ENCODE measurements at places on chromosomes 5 and 9.

DNA sequence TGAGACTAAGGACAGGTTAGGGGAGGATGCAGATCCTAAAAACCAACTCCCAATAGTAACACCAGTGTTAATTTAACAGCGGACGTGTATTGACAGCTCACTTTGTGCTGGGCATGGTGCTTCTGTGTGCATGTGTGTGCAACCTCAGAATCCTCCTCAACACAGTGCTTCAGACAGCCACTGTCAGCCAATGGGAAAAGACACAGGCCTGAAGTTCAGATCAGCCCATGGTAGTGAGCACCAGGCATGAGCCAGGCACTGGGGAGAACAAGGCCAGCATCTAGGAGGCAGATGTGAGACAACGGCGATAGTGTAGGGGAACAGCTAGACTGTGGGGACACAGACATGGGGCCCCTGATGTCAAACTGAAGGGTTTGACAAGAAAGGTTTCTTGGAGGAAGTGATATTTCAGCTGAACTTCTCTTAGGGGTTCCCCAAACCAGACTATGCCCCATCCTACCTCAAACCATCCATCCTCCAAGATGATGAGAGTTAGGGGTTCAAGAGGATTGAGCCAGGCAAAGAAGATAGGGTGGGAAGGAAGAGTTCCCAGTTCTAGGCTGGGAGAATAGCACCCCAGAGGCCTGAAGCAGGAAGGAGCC, 71.5 kb upstream of the PSD2 start:
- no peak for DNase-seq

GRCh38 chr5:52771343-52772039, 16.2 kb upstream of the ITGA1 start:
- no peak for DNase-seq

- DNase-seq: no peak
Measured at GRCh38 chr5:40801771-40802562, 3.8 kb upstream of the PRKAA1 start.

GRCh38 chr5:78508186-78508765, 140.3 kb downstream of the LHFPL2 start:
- no peak for DNase-seq

- DNase-seq: no peak
Measured at GRCh38 chr5:138601444-138601843, 26.2 kb upstream of the HSPA9 start.

DNA sequence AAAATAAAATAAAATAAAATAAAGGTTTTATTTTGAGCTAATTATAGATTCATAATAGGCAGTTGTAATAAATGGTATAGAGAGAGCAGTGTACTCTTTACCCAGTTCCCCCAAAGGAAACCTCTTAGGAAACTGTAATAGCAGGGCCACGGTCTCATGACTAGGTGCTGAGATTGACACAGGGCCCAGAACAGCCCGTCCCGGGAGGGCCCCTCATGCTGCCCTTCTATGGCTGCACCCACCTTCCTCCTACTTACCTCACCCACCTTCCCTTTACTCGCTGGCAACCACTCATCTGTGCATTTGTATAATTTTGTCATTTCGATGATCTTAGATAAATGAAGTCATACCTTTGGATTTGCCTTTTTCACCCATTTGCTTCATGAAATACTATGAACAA, 16.1 kb downstream of the CACNA1B start:
- DNase-seq: no peak

DNA sequence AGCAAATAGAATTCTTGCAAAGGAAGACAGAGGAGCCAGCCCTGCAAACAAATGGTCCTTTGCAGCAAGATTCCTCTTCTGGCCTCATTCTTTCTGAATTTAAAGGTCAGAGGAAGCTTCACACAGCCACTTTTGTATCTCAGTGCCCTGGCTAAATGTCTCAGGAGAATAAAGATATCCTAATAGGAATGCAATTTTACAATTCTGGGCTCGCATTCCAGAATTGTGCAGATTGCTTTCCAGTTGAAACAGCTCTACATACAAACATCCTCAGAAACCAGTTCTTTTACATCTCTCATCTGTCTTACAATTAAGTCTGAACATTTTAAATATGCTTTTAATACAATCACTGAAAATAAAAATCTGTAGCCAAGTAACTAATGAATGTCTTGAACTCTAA, 14.6 kb upstream of the ACOT12 start:
- no peak for DNase-seq

DNA sequence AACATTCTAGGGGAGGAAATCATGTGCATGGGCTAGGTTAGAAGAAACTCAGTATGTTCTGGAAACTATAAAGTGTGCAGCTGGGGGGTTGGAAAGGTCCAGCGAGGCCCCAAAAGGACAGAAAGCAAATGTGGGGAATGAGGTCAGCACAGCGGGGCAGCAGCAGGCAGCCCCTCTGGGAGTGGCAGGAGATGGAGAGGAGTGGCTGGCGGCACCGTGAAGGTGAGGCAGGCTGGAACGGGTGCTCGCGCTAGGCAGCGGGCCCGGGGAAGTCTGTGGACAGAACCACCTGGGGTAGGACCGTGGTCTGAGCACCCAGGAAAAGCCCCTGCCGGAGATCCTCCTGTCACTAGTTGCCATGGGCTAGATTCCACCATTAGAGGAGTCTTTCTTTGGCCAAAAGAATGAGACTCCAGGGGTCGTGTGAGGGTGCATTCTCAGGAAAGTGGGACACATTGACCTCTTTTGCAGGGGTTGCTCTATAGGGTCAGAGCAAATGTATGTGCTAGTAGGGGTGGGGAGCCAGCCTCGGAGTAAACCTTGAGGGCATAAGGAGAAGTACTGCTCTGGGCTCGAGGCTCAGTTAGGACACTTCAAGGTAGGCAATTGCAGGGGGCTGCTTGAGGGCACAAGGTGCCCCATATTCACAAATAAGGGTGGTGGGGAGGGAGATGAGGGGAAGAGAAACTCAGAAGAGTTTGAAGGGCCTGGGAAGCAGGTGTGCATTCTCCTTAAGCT, 61.2 kb downstream of the IL6ST start:
- no peak for DNase-seq

GRCh38 chr5:14574096-14574495, 7.5 kb upstream of the OTULINL start:
- no peak for DNase-seq

DNA sequence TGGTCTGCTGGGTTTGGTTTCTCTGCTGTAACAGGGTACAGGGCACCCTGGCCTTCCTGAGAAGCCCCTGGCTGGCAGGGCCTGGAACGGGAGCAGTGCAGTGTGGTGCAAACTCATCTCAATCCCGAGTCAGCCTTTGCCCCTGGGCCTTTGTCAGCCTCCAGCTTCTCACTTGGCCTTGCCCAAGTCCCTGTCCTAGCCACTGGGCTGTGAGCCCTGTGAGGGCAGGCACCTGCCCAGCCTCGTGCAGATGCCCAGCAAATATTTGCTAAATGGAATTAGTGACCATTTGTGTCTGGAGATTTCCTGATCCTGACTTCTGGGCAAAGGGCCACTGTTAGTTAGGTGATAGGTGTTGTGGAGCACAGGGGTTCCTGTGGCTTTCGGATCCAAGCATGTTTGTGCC, 13.0 kb downstream of the RGS3 start:
- no peak for DNase-seq

- no peak for DNase-seq
Measured at GRCh38 chr5:133980652-133981051, 12.2 kb upstream of the C5orf15 start.

- no peak for DNase-seq
Measured at GRCh38 chr5:125634216-125634835, 788.9 kb upstream of the GRAMD2B start.

GRCh38 chr5:51156838-51157237, 226.4 kb upstream of the ISL1 start:
- no peak for DNase-seq

DNA sequence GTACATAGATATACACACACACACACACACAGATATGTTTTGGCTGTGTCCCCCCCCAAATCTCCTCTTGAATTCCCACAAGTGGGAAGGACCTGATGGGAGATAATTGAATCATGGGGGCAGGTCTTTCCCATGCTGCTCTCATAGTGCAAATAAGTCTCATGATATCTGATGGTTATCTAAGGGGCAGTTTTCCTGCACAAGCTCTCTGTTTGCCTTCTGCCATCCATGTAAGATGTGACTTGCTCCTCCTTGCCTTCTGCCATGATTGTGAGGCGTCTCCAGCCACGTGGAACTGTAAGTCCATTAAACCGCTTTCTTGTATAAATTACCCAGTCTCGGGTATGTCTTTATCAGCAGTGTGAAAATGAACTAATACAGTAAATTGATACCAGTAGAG, 15.9 kb upstream of the ALDOB start:
- DNase-seq: no peak

GRCh38 chr5:58523956-58524355, 32.7 kb downstream of the GAPT start:
- DNase-seq: no peak

- DNase-seq: no peak
Measured at GRCh38 chr9:4080921-4081895, 218.7 kb downstream of the GLIS3 start.

GRCh38 chr9:136882109-136882946, 4.0 kb upstream of the TRAF2 start:
- DNase-seq: peak; percentile 67

- DNase-seq: no peak
Measured at GRCh38 chr5:179181988-179182387, 121.8 kb downstream of the ZNF354C start.

DNA sequence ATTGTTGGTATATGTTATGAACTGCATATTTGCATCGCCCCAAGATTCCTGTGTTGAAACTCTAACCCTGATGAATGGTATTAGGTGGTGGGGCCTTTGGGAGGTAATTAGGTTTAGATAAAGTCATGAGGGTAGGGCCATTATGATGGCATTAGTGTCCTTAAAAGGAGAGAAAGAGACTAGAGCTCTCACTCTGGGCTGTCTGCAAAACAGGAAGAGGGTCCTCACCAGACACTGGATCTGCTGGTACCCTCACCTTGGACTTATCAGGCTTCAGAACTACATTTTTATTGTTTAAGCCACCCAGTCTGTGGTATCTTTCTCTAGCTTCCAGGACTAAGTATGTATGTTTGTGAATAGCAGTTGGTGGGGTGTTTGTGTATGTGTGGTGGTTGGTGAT, 68.9 kb downstream of the MACIR start:
- DNase-seq: no peak

DNA sequence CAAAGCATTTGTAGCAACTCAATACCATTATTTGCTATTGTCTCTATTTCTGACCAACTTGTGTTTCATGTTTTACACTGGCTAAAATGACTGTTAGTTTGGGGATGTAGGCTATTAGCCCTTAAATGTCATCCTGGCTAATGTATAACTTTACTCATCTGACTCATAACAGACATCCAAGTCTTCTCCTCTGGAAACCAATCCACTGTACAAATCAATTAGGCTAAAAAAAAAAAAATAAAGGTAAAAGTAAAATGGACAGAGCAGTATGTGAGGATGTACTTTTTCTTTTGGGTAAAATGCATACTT, 20.6 kb downstream of the MEGF9 start:
- DNase-seq: no peak

GRCh38 chr5:153130296-153130695, 360.2 kb upstream of the GRIA1 start:
- no peak for DNase-seq

DNA sequence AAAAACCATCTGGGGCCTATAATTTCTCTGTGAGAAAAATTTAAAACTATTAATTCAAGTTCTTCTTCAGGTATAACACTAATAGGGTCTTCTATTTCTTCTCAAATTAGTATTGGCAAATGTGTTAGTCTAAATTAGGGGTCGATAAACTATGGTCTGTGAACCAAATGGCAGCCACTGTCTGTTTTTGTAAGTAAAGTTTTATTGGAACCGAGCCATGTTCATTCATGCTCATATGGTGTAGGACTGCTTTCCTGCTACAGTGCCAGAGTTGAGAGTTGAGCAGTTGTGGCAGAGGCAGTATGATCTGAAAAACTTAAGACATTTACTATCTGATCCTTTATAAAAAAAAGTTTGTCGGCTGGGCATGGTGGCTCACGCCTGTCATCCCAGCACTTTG, 29.1 kb downstream of the SEC61B start:
- no peak for DNase-seq

- no peak for DNase-seq
Measured at GRCh38 chr5:26740182-26740581, 298.2 kb downstream of the CDH9 start.

GRCh38 chr5:147448766-147449165, 61.1 kb downstream of the DPYSL3 start:
- no peak for DNase-seq

GRCh38 chr5:130112246-130112645, 208.0 kb downstream of the CHSY3 start:
- no peak for DNase-seq

DNA sequence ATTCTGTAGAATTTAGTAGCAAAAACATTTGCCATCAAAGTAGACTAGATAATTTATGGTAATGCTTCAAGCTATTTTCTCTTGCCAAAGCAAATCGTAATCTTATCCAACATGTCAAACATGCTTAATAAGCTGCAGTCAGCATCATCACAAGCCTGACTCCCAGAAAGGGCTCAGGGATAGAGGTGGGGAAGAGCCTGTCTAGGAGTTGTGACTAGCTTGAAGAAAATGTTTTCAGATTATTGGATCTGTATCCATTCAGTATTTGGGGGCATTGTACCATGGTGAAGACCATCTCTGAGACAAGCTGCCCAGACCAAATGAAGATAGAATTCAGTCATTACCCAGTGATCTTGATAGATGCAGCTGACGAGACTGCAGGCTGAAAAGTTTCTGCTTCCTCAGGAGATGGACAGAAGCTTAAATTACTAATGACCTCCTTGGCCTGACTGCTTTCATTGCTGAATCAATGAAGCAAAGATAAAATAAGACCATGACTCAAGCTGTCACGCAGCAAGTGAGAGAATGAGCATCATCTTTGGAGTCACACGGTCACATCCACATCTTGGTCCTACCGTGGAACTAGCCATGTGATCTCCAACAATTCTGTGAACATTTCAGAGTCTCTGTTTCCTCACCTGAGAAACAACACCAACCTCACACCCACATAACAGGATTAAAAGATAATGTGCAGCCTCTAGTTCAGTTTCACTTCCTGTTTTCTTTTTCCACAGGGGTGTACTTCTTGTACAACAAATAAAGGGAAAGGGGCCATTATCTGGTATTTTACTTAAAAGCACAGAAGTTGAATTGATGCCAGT, 9.4 kb downstream of the ERAP2 start:
- DNase-seq: peak; percentile 33

- DNase-seq: no peak
Measured at GRCh38 chr5:159826351-159827214, 89.7 kb upstream of the ADRA1B start.

GRCh38 chr5:64145216-64145895, 20.3 kb upstream of the RNF180 start:
- no peak for DNase-seq

DNA sequence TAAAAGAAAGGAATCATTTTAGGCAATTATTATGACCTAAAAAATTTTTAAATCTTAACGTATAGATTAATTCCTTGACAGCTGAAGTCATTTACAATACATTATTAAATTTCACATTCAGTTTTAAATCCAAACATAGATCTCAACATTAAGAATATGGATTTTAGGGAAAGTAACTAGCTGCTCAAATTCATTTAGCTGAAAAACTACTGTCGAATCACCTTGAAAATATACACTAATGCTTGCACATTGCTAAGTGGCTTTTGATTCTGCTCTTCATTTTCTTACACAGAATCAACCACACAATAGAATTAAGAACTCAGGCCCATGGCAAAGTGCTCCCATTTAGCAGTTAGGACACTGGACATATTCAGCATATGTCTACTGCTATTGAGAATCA, 454.2 kb downstream of the RAB3C start:
- no peak for DNase-seq

GRCh38 chr9:134996591-134997530, 79.1 kb upstream of the FCN1 start:
- DNase-seq: no peak
